ENCODE measurements at places on chromosomes 3 and 15.

GRCh38 chr3:116886202-116886893, 176.8 kb downstream of the TUSC7 start:
- DNase-seq, result no peak

- peak; percentile 85 for DNase-seq
Measured at GRCh38 chr15:80778964-80779657, at the start of gene CEMIP. TSS of gene CEMIP (plus strand) at chr15:80779370. CDS start at chr15:80873880, 94,510 bp downstream.

GRCh38 chr15:87689716-87690115, 566.8 kb downstream of the NTRK3 start:
- DNase-seq, result no peak

GRCh38 chr15:98525661-98526001, 122.7 kb upstream of the IGF1R start:
- no peak for DNase-seq

- DNase-seq, result no peak
Measured at GRCh38 chr15:32844118-32844711, 126.4 kb downstream of the GREM1 start.

- no peak for DNase-seq
Measured at GRCh38 chr3:23740517-23740965, 65.2 kb upstream of the UBE2E1 start.

- DNase-seq, result no peak
Measured at GRCh38 chr3:117844676-117845075, 1135.1 kb downstream of the TUSC7 start.

- DNase-seq, result no peak
Measured at GRCh38 chr15:44713006-44713966, 2.0 kb downstream of the B2M start.

DNA sequence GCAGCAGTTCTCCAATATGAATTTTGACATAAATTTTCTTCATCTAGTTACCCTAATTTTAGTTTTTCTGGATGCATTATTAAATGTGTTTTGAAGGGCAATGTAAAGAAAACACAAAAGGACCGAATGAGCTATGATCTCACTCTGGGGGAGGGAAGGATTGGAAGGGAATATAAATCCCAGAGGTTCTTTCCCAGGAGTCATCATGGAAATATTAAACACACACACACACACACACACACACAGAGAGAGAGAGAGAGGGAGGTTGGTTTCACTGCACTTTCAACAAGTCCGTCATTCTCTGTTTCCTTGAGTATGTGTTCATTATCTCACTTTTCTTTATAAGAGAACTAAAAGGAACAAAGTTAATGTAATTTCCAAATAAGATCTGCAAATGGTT, 70.7 kb upstream of the DCBLD2 start:
- no peak for DNase-seq

DNA sequence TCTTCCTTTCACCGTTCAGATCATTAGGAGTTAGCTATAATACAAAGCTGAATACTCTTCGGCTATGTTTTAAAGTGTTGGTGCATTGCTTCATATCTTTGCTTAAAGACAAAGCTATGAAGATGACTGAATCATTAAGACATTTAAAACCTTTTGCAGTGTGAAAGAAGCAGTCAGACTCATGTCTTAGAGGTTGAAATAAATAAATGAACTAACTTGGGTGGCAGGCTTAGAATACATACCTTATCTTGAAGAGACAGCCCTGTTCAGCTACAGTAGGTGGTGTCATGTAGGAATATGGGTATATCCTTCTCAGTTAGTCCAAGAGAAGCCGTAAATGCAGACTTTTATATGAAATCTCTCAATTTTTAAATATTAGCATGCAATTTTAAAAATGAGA, 63.4 kb downstream of the OPA1 start:
- DNase-seq, result no peak

DNA sequence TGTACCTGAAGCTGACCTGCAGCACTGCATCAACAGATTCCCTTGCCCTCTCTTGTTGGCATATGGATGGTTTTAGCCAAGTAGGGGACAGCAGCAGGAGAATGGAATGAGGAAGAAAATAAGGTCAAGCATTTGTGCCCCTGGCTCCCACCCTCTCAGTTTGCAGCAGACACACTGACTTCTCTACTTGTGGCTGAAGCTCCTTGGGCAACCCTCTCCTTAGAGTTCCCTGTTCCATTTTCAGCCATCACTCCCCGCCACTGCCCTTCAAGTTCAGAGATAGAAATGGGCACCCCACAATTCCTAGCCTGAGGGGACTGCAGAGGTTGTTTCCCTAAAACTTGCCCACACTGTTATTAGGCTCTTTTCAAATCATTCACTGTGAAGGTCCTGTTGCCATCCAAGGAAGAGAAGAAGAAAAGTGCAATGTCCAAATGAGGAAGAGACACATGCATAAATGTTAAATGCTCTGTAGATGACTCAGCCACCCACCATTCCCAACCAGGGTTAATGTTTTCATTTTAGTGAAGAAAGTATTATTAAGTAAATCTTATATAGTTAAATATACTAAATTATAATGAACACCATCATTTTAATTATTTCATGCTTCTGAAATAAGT, 295.9 kb upstream of the UBE2E2 start:
- no peak for DNase-seq
